Activated CD4-positive, alpha-beta memory T cell treated with anti-CD3 and anti-CD28 coated beads, Interleukin-2, amount 10 ng/mL, durations not matched to agents 7 days and 5 days (primary cell): ENCODE measurements at places on chromosomes 1 and 21. TPM values are rescaled to one million over a fixed set of nuclear protein-coding genes. Genes with fewer than 3 reads are reported as not detected.

The CPTP gene
- 19.8 TPM for total RNA-seq

The EMC1 gene
- total RNA-seq: 29.1 TPM

The CR2 gene
- not detected for total RNA-seq

The CELA2A gene
- total RNA-seq: not detected

GRCh38 chr1:169586395-169587255 is at the start of gene F5:
F5 (minus strand) TSS chr1:169586481; CDS start chr1:169586386, 95 bp downstream.
- no peaks in the 10 kb centered on the region for H3K27me3 ChIP-seq
- peaks cover 68% of the 10 kb centered on the region for H3K4me1 ChIP-seq
- H3K4me3 ChIP-seq: peak within 1 kb of the TSS; percentile 87
- peak within 1 kb of the TSS; percentile 77 for H3K27ac ChIP-seq
- H3K36me3 ChIP-seq: peaks cover 2% of the 10 kb centered on the region

GRCh38 chr1:101150266-101150665 is 86.6 kb upstream of the S1PR1 start:
- DNase-seq: no peak
- no peak overlapping the region for H3K27ac ChIP-seq
- H3K36me3 ChIP-seq: no peaks in the 10 kb centered on the region
- no peaks in the 10 kb centered on the region for H3K27me3 ChIP-seq
- no peak overlapping the region for H3K4me3 ChIP-seq

DNA sequence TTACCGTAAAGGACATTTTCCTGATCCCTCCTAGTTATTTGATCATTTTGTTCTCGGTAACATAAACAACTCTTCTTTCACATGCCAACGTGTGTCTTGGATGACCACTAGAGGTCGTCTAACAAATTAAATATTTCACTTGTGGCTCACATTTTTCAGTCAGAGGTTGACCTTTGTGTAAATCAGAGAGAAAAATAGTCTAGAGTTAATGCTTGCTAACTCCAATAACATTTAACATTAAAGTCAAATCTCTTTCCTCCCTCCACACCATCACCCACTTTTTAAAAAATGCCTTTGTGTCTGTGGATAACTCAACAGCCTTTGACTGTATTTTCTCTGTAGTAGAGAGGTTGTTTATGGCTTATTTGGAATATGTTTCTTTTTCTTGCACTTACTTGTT is 220.5 kb upstream of the B3GALT2 start:
- DNase-seq: no peak
- H3K4me1 ChIP-seq: peaks cover 20% of the 10 kb centered on the region
- H3K36me3 ChIP-seq: peaks cover 12% of the 10 kb centered on the region
- H3K27ac ChIP-seq: peak overlapping the region; percentile 38
- H3K4me3 ChIP-seq: no peak overlapping the region
- no peaks in the 10 kb centered on the region for H3K27me3 ChIP-seq

- peaks cover 24% of the 10 kb centered on the region for H3K36me3 ChIP-seq
- DNase-seq: no peak
- H3K4me1 ChIP-seq: no peaks in the 10 kb centered on the region
- H3K27me3 ChIP-seq: no peaks in the 10 kb centered on the region
- no peak overlapping the region for H3K4me3 ChIP-seq
Observed at GRCh38 chr1:50508040-50508586, 84.9 kb upstream of the DMRTA2 start.

GRCh38 chr1:85461216-85461918 is 3.6 kb downstream of the DDAH1 start:
- no peak overlapping the region for H3K27ac ChIP-seq
- no peak overlapping the region for H3K4me3 ChIP-seq
- no peaks in the 10 kb centered on the region for H3K36me3 ChIP-seq
- H3K4me1 ChIP-seq: peaks cover 6% of the 10 kb centered on the region
- H3K27me3 ChIP-seq: peaks cover 54% of the 10 kb centered on the region
- no peak for DNase-seq

DNA sequence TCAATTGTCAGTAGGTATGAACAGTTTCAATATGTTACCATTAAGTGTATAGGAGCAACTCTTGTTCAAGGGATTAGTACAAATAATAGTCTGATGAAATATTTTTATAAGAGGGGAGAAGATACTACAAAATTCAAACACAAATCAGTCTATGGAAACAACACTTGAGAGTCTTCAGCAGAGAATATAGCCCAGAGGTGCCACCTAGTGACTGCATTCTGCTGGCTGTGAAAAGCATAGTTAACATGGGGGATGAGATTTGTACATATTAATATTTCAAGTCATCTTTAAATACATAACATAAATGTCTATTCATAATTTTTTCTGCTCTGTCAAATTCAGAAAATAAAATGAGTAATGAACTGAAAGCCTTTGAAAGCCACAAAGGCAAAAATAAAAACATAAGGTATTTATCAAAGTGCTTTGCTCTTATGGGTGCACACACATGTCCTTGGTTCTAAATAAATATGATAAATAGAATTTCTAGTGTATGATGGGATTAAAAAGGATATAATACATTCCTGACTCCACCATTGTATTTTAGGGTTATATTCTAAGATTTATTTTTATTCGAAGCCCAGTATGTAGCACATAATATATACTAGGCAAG is 440.9 kb upstream of the ZRANB2 start:
- DNase-seq: no peak
- H3K4me1 ChIP-seq: no peaks in the 10 kb centered on the region
- H3K36me3 ChIP-seq: no peaks in the 10 kb centered on the region
- no peak overlapping the region for H3K27ac ChIP-seq
- H3K27me3 ChIP-seq: no peaks in the 10 kb centered on the region
- no peak overlapping the region for H3K4me3 ChIP-seq
